ENCODE measurements at places on chromosomes 5 and 9.

GRCh38 chr9:83714329-83714728 lies 6.6 kb upstream of the UBQLN1 start:
- no peak for DNase-seq

DNA sequence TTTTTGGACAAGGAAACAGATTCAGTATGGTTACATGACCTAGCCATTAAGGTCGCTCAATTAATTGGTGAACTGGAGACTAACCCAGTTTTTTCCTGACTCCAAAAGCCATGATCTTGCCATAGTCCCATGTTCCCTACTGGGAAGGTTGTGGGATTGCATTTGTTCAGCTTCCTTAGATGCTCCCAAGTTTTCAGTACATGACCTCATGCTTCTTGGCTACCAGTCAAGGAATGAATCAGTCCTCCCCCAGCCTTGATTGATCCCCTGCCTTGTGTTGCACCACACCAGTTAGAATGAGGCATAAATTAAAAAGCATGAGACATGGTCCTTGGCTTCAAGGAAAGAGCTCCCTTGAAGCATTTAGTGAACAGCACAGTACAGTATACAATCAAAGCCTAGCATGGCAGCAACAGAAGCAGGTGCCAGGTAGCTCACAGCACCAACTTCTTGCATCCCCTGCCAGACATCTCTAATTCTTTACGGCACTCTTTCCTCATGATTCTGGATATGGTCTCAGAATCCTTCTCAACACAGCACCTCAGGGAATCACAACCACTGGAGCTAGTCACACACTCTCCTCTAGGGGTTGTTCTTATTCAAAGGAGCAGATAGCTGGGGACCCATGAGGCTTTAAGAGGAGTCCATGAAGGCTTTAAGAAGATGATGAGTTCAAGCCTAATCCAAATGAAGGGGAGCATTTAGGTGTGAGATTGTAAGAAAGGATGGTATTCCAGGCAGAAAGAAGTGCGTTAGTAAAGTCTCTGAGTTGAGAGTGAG lies 295.5 kb upstream of the CLINT1 start:
- no peak for DNase-seq

GRCh38 chr9:136544964-136545691 lies 720 bp downstream of the NOTCH1 start:
- peak; percentile 57 for DNase-seq

DNA sequence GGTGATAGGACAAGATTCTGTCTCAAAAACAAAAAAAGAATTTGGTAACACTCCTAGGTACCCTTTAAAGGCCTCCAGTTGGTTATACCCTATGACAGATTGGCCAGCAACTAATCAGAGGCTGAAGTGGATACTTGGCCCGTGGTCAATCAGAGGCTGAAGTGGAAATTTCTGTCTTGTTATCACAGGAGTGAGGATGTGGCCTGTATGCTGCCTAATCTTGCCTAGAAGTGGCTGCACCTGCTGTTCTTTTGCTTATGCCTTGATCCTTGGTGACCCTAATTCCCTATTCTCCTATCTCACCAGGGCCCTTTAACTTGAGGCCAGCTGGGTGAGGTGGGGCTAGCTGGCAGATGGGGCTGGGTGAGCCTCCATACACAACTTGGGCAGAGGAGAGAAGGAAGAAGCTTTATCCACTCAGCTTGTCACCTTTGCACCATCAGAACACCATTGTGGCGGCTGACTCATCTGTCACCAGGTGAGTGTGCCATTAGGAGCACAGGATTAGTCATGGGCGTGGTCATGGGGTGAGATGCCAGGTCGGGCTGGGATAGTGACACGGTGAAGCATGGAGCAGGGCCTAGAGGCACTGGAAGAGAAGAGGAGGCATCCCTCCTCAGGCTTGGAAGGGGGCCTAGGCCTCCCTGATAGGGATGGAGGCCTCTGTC lies 41.5 kb downstream of the SAR1B start:
- DNase-seq, result peak; percentile 9

DNA sequence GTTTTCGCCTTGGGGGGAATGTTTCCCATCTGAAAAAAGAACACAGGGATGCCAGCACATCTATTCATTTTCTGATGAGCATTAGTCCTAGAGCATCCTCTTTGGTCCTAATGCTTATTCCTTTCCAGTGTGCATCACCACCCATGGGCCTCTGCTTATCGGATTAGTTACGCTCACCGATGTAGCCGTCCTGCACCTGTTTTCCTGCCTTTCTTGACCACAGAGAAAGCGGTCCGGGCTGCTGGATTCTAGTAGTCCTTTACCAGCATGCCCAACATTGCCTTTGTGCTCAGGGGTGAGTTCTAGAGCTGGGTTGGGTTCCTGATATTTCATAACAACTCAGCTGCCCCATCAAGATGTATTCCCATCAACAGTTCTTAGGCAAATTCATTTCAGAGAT lies 2084.5 kb upstream of the C9orf72 start:
- DNase-seq, result no peak

GRCh38 chr5:136457390-136458013 lies 92.2 kb upstream of the TRPC7 start:
- DNase-seq, result no peak
